ENCODE measurements at places on chromosomes 2 and 18.

GRCh38 chr2:239193925-239194677, 206.7 kb downstream of the HDAC4 start:
- no peak for DNase-seq

- DNase-seq: no peak
Observed at GRCh38 chr18:59769129-59769865, 72.1 kb upstream of the CCBE1 start.

- DNase-seq: no peak
Observed at GRCh38 chr2:162258169-162258568, 14.9 kb upstream of the FAP start.

GRCh38 chr2:188813315-188813714, 160.9 kb upstream of the COL3A1 start:
- DNase-seq: no peak

DNA sequence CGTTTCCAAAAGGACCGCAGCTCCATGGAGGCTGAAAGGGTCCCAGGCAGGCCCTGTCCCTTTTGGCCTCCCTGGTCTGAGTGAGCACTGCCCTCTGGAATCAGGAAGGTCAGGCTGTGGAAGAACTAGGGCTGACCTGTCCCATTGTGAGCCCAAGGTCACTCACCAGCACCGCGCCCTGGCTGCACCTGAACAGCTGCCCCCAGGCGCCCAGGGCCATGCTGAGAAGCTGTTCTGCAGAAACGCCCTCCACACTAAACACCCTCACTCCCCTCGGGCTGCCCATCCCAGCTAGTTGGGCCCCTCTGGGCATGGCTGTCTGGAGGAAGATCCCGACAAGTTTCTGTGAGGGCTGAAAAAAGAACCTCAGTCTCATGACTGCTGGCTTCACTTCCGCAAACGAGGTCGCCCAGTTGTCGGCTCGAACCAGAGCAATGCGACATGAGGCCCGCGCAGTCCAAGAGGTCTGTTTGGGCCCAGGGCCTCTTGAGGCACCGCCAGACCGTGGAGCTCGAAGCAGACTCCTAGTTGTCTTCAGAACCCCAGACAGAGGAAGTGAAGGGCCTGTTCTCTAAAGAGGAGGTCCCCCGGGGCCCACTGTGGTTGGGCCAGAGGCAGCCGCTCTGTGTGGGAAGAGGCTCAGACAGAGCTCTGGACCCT, 64.4 kb downstream of the INPP5D start:
- DNase-seq: no peak

- no peak for DNase-seq
Observed at GRCh38 chr18:79958981-79959380, 5.5 kb upstream of the HSBP1L1 start.

DNA sequence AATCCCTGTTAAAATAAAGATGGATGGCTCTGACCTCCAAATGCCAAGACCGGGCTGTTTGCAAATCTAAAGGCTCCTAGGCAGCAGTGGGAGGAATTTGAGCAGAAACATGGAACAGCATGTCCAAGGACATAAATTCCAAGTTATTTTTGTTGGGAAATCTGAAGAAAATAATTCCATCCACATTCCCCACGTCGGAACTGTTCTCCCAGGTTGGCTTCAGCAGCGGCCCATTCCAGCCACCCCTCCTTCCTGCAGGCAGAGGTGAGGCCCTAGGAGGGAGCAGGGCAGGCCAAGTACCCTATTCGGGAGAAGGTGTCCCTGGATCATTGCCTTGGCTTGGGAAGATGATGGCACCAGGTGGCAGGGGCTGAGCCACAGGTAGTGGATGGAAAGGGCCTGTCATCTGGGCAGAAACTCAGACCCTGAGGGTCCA, 117.1 kb downstream of the CAPN13 start:
- no peak for DNase-seq

DNA sequence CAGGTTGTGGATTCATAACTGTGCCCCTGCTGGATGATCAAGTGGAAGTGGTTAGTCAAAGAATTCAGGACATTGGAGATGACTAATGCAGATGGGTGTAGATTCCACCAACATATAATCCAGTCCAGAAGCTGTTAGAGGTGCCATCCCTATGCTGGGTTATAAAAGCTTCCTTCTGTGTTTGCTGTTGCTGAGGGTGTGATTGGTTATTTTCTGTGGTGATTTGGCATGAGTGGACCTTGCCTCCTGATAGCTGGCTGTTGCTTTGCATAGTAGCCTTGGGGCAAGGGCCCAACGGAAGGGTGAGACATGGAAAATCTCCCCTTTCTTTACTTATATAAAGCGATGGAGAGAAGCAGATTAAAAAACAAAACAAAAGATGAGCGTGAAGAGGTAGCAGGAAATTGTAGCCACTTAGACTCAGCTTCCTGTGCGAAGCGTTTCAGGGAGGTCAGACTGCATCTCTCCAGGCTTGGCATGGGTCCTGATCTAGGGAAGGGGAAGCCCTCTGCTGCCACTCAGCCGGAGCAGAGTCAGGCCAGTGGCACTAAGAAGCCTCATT, 190.4 kb downstream of the FMNL2 start:
- no peak for DNase-seq

GRCh38 chr2:68172990-68173700, 15.5 kb downstream of the PNO1 start:
- no peak for DNase-seq

GRCh38 chr2:216030216-216030615, 16.9 kb upstream of the MREG start:
- no peak for DNase-seq

GRCh38 chr2:8682719-8683667, 1.1 kb downstream of the ID2 start:
- DNase-seq: no peak

DNA sequence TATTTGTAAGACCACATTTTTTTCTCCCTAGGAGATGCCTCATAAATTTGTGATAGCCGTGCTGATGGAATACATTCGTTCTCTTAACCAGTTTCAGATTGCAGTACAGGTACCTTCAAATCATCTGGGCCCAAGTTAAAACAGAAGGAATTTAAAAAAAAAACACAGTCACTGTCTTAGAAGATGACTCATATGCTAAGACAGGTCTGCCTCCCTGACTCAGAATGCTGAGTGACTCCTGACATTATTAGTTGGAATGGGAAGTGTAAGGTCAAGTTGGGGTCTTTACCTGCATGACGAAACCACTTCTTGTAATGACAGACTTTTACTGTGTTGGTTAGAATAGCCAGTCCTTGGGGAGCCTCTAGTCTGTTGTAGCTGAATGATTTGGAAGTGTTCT, 26.3 kb downstream of the RMC1 start:
- no peak for DNase-seq

GRCh38 chr2:119049968-119050704, 108.1 kb downstream of the MARCO start:
- no peak for DNase-seq

- no peak for DNase-seq
Observed at GRCh38 chr2:61634512-61634911, 96.4 kb upstream of the XPO1 start.

DNA sequence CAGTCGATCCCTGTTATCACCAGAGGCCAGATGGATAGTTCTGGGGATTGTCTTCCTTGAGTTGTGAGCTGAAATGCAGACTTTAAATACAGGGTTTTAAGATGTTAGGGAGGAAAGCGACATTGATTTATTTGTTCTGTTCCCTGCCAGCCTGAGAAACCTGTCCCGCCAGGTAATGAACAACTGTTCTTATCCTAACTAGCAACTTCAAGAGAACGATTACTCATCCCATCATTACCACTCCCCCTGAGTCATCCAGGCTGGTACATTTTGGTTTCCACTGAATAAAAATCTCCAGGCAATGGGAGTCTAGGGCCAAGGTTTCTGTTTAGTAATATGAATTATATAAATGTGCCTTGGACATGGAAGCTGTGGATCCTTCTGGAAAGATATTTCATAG, 131.2 kb downstream of the LYPD6B start:
- DNase-seq: no peak

DNA sequence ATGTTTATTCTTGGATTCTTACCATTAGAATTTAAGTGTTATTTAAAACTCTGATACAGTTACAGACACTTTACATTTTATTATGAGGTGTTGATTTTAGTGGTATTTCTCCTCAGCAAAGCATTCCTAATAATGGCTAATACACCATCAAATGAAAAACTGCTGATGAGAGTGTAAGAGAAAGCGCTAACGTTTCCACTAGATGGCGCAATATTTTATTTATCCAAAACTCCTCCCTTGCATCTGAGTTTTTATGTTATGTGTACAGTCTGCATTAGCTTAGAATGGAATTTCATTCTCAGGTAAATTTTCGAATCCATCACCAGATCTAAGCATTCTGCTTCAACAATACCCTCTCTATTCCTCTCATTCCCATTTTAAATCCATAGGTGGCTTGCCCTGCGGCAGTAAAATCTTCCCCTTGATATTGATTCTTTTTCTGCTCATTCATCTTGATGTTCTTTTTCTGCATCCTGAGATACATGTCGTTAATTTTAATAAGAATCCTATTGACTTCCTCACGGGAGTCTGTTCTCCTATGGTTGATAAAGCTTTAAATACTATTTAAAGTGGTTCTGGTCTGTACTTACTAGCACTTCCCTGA, 53.9 kb downstream of the PRKRA start:
- no peak for DNase-seq

DNA sequence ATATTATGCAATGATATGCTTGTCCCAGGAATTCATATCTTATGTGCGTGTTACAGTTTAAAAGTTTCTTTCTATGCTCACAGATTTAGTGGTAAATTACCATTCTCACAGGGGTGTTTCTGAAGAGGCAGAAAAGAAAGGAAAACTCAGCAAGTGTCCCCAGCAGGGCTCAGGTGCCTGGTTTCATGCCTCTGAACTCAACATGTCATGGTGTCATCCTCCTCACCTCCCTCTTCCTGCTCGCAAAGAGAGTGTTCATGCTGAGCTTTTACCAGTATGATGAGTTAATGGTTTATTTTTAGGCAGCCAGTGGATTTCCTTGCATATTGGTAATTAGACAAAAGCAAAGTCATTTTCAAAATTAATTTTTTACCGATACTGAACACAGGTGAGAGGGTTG, 492.9 kb upstream of the ZEB2 start:
- DNase-seq: no peak

DNA sequence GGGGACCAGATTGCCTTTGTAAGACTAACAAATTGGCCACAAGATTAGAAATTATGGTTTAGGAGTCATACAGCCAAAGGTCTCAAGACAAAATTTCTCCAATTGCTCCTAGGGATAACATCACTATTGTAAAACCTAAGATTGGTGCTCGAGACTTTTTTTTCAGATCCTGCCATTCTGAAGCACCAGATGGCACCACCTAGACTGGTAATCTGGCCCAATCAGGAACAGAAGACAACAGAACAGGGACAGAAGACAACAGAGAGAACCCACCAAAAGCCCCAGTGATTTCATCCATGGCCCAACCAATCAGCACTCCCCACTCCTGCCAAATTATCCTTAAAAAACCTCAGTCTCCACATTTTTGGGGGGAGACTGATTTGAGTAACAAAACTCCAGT, 66.8 kb downstream of the LINC00305 start:
- no peak for DNase-seq

- no peak for DNase-seq
Observed at GRCh38 chr2:101665312-101665711, 32.2 kb upstream of the MAP4K4 start.

DNA sequence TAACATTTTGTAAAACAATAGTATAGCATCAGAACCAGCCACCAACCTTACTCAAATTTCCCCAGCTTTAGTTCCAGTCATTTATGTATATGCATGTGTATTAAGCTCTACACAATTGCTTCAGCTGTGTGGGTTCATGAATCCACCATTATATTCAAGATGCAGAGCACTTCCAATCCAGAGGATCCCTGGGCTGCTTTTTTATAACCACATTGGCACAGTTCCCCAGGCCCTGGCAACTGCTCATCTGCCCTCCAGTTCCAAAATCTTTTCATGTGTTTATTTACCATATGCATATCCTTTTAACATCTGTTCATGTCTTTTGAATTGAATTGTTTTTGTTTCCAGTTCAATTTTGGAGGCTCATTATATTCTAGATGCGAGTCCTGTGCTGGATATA, 482.9 kb upstream of the HS6ST1 start:
- DNase-seq: no peak

GRCh38 chr2:109185338-109185737, 56.3 kb downstream of the SH3RF3 start:
- DNase-seq: no peak

- no peak for DNase-seq
Observed at GRCh38 chr2:109256921-109257320, 127.9 kb downstream of the SH3RF3 start.

DNA sequence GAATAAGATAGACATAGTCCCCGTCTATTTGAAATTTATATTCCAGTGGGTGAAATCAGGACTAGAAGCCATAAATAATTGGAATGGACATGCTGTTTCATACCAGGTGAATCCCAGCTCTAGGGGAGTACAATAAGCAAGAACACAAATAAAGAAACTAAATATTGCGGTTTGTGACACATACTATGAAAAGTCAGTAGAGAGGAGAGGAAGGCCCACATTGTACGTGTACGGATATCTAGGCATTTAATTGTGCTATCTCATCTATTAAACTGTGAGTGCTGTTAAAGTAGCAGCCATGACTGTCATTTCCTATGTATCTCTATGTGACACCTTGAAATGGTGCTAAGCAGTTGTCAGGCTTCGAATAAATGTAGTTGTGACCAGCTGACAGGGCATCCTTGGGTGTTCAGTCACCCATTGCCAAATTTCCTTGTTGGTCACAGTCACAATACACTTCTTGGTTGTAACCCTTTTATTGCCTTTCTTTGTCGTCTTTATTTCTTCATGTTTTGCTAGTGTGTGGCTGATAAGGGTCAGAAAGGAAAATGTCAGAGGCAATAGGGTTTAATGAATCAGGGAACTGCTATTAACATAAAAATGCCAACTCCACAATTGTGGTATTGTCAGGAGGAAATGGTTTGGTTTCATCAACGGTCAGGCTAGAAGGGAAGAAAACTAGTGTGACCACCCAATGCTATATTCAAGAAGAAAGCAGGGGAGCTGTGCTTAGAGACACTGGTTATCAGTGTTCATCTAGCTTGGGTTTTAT, 31.5 kb downstream of the CPO start:
- no peak for DNase-seq

- no peak for DNase-seq
Observed at GRCh38 chr2:46689993-46690392, 210.6 kb downstream of the TMEM247 start.

DNA sequence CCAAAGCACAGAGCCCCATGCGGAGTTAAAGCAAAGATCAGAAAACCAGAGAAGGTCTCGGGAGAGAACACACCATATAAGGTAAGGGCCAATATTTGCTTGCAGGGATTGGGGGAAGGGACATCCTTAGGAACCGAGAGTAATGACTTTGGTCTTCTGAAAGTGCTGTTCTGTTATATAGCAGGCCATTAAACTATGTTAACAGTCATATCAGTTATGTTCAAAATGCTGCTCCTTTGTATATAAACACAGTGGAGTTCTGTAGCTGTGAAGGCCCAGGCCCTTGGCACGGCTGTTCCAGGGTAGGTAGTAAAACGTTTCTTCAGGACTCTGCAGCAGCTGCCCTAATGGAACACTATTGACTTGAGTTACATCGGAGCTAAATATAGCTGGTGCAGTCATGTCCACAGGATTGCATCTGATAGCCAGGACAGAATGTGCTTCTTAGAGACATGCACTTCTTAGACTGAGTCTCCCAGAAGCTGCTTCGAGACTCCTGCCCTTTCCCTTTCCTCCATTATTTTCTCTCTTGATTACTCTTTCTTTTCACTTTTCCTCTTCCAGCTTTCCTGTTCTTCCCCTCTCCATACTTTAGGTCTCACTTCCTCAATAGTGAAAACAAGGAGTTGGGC, 122.4 kb downstream of the SETBP1 start:
- no peak for DNase-seq
